ENCODE measurements at places on chromosomes 7 and 10.

DNA sequence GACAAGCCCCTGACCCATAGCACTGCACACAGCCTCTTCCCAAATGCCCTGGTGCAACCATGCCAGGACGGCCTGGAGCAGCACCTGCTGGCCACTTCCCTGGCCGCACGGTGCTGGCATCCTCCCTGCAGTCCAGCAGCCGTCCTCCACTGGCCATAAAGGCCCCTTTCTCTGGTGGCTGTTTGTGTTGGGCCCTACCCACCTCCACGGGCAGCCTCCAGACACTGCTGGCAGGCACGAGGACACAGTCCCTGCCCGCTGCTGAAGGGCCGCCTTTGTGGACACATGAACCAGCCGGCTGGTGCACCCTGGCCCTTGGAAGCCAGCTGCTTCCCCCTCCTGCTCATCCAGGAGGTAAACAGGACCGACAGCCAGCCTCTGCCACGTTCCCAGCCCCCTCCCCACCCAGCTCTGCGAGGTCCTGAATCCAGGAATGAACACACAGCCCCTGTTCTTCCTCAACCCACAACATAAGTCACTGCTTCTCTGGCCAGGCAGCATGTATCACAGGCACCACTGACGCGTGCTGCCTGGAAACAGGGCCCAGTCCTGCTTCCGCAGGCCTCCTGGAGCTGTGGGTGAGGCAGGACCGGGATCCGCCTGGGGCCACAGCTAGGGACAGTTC, 43.8 kb downstream of the SPOCK2 start:
- DNase-seq = peak; percentile 93

DNA sequence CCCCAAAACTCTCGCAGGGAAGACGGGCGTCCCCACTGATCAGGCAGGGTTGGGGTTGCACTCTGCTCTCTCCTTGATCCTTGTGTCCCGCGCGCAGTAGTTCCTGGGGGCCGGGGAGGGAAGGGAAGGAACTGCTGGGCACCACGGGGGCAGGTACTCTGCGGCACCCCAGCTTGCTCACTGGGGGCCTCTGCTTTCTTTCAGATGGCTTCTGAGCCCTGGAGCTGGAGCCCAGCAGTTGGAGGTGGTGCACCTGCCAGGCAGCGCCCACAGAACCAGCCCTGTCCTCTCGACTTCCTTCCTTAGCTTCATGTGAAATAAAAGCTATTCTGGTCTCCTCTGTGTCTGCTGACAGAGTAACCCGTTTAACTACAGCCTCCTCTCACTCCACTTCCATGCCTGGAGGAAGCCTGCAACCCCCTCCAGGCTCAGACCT, 12.2 kb downstream of the PLAC9 start:
- peak; percentile 32 for DNase-seq

DNA sequence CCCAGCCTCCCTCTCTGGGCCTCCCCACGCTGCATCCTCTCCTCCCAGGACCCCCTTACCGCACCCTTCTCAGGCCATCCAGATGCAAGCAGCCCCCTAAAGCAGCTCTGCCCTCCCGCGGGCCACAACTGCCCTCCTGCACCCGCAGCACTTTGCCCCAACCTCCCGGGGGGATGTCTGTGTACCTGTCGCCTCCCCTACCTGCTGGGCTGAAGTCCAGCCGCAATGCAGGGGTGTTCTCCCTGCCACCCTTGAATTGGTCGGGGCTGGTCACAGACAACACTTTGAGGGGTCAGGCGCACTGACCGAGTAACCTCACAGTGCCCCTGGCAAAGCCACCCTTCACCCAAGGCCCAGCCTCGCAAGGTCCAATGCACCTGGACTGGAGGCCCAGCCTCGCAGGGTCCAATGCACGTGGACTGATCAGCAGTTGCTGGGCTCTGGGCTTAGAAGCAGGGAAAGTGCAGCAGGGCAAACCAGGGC, 8.3 kb upstream of the CALML5 start:
- DNase-seq = no peak

GRCh38 chr7:24214670-24215069, 69.3 kb upstream of the NPY start:
- no peak for DNase-seq

- peak; percentile 95 for DNase-seq
Observed at GRCh38 chr10:79487296-79488194, 24.8 kb upstream of the EIF5AL1 start.

DNA sequence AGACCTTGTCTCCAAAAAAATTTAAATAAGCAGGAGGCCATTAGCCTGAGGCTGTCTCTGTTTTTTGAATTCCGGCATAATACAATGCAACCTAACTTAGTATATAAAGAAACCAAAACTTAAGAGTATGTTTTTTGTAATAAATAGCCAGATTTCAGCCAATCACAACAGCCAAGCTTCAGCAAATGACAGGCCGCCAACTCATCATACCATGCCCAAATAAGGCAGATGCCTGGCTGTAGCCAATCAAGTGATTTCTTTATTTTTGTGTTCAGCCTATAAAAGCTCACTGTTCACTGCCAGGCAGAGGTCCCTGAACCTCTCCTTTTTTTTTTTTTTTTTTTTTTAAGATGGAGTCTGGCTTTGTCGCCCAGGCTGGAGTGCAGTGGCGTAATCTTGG, 12.7 kb upstream of the PURB start:
- no peak for DNase-seq

- peak; percentile 93 for DNase-seq
Observed at GRCh38 chr7:93890464-93891068, at the start of gene TFPI2. TSS of gene TFPI2 (minus strand) at chr7:93890753. CDS start at chr7:93890678, 75 bp downstream.

GRCh38 chr10:92464364-92464763, 109.5 kb downstream of the IDE start:
- no peak for DNase-seq

GRCh38 chr7:100469227-100470044, 5.4 kb upstream of the SPACDR start:
- DNase-seq = peak; percentile 91

DNA sequence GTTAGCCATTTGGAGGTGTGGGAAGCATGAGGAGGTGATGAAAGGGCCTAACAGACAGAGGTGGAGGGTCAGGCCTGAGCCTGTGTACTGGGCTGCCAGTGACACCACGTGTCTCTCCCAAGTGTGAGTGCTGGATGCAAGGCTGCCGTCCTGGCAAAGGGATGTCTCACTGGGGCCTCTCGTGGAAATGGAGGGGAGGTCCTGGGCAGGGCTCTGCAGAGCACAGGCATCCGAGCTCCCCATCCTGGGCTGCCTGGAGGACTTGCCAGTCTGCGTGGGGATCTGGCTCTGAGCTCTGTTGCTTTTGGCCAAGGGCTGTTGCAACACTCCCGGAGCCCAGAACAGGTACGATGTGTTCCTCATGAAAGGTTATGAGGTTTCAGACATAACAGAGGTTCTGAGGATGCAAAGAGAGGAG, 77.3 kb downstream of the GRK5 start:
- no peak for DNase-seq

DNA sequence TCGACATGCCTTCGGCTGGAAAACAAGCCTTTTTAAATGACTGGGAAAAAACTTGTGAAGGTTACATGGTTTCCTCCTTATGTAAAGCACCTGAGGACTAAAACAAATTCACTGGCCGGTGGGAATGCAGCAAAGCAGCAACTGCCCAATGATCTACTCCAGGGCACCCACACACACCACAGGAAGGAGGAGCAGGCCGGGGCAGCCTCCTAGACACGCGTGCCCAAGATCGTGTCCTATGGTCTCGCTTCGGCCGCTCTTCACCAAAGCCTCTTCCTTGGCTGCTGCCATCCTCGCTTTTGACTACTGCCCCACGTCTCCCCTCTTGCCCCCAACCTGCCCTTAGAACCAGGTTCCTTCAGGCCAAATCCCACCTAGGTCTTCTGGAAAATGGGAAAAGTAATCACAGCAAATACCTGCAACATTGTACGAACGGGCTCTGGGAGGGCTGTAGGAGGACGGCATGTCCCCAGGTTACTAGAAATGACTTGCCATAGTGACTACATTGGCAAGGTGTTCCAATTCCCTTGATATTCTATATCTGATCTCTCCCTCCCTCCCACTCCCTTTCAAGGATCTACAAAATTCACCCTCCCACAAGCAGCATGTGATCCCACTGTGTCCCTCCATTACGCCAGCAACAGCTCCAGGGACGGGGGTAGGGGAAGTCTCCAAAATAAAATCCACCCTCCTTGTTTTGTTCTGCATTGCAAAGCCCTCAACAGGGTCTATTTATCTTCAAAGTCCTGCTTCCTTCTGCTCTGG, 84.9 kb downstream of the RNF216 start:
- DNase-seq = no peak

DNA sequence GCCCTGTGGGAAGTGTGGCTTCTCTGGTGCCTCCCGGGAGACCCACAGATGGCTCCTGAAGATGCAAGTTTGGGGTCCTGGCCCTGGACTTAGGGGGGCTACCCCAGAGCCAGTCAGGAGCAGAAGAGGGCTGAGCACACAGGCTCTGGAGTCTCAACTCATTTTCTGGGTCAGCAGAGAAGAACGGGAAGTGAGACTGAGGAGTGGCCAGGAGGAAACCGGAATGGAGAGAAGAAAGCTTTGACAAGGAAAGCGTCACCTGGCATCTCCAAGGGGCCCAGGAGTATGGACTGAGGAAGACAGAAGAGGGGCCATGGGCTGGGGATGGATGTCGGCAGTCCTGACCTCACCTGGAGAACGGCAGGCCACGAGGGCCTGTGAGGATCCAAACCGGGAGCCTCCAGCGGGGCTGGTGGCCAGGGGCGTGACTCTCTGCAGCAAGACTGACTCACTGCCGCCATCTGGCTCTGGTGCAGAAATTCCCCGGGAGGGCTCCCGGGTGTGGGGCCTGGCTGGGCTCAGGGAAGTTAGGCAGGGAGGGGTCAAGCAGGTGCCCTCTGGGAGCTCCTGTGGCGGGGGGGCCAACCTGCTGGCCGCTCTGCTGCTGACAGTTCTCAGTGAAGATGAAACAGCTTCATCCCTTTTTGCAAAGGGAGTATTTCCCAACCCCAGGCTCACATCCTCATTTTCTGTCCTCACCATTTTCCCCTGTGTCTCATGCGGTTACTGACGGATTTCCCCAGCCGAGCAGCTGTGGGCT, 23.6 kb downstream of the DAGLB start:
- no peak for DNase-seq

- DNase-seq = no peak
Observed at GRCh38 chr10:87865241-87865881, 1.9 kb downstream of the PTEN start.

DNA sequence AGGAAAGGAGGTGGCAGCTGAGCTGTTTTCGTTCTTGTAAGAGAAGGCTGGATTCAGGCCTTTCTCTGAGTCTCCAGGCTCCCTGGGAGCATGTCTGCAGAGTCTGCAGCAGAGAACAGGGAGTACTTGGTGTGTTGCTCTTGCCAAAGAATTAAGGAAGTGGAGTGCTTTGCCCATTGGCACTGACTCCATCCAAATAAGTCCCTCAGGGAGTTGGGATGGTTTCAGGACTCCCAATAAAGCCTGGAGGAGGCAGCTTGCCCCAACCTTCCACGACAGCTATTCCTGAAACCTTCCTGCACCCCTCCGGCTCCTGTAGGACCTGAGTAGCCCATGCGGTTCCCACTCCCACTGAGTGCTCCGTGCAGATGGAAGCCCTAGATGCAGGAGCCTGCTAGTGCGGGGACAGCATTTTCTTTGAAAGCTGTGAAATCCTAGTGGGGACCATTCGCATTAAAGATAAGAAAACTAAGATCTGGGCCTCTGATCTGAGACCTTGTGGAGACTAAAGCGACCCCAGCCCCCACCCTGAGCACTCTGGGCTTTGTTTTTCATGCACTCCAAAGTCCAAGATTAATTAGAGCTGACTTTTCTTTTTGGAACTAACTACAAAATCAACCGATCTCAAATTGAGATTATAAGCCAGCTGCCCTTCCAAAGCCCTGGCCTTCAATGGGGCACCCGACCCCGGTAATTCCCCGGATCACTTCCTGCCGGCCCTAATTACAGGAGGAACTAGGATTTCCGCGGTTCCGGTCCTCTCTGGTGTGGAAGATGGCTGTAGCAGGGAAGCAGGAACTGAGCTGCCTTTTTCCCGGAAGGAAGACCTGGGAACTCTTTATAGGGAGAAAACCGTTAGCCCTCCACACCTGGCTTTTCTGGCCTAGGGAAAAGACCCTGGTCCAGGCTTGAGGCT, 110.2 kb downstream of the COL13A1 start:
- no peak for DNase-seq

DNA sequence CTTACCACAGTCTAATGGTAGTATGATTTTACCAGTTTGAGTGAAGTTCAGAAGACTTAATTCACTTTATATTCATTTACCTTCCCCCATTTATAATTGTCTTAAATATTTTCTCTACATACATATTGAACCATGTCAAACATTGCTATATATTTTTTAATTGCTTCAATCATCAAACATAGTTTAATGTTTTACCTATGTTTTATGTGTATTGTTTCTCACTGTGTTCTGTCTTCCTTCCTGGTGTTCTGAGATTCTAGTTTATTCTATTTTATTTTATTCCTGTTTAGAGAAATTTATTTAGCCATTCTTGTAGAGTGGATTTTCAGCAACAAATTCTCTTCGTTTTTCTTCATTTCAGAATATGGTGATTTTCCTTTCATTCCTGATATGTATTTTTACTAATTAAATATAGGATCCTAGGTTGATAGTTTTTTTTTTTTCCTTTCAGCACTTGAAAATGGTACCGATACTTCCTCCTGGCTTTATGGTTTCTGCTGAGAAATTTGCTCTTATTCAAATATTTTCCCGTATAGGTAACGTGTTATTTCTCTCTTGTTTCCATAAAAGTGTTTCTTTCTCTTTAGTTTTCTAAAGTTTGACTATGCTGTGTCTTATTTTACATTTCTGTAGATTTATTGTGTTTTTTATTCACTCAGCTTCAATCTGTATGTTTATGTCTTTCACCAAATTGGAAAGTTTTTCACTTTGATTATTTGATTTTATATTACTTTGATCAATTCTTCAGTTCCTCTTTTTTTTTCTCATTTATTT, 201.8 kb upstream of the AGR3 start:
- DNase-seq = no peak

- no peak for DNase-seq
Observed at GRCh38 chr7:276230-276835, 13.6 kb upstream of the FOXL3 start.

DNA sequence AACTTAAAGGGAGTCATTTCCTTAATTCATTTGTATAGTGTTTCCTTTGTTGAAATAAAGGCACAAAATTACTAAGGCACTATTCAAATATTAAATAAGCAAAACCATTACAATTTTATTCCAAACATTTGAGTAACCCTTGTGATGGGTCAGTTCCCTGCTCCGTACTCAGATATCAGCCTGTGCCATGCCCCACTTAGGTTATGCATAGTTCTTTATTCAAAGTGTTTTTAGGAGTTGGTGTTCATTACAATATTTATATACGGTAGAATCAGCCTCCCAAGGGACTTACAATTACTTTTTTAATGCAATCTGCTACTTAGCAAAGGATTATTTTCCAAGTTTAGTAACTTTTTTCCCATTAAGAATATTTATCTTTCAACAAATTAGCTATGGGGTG, 119.3 kb upstream of the SEMA3D start:
- no peak for DNase-seq

GRCh38 chr10:78780551-78780961, 288.2 kb upstream of the ZMIZ1 start:
- DNase-seq = peak; percentile 49

GRCh38 chr7:44172352-44172751, 16.9 kb downstream of the GCK start:
- peak; percentile 13 for DNase-seq
